ENCODE measurements at places on chromosomes 13 and 19.

- no peak for DNase-seq
These were observed 492.9 kb downstream of the KLF5 start for GRCh38 chr13:73551736-73552135.

DNA sequence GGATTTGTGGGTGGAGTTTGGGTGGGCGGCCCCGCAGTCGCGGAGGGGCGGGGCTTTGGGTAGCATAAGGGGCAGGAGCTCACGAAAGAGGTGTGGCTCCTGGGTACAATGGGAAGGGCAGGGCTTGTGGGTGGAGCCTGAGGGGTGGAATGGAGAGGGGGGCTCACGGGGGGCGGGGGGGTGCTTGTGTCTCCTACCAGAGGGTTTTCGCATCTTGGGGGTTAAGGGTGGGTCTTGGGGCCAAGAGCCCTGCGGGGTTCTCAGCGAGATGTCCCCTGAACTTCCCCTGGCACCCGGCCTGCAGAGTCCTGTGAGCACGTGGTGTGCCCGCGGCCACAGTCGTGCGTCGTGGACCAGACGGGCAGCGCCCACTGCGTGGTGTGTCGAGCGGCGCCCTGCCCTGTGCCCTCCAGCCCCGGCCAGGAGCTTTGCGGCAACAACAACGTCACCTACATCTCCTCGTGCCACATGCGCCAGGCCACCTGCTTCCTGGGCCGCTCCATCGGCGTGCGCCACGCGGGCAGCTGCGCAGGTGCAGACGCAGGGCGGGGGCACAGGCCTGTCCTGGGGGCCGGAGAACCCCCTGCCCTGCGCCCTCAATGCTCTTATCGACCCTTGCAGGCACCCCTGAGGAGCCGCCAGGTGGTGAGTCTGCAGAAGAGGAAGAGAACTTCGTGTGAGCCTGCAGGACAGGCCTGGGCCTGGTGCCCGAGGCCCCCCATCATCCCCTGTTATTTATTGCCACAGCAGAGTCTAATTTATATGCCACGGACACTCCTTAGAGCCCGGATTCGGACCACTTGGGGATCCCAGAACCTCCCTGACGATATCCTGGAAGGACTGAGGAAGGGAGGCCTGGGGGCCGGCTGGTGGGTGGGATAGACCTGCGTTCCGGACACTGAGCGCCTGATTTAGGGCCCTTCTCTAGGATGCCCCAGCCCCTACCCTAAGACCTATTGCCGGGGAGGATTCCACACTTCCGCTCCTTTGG, 5.1 kb downstream of the FSTL3 start:
- DNase-seq: no peak

- DNase-seq: peak; percentile 73
These were observed 2.8 kb downstream of the NACC1 start for GRCh38 chr19:13120817-13121216.

DNA sequence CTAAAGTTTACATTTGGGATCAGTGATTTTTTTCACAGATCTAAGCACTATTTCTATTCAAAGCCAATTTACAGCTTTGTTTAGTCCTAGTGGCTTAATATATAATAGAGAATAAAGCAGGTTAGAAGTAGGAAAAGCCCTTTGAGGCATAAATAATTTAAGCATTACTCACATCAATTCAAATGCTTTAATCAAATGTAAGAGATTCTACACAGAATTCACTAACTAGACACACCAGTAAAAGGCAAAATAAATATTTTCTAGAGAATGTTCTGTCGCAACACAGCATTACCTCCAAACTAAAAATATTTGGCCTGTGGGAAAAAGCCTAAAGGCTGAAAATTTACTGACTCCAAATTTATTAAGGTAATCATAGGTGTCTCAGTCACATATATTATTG, 31.3 kb downstream of the KCTD12 start:
- no peak for DNase-seq

DNA sequence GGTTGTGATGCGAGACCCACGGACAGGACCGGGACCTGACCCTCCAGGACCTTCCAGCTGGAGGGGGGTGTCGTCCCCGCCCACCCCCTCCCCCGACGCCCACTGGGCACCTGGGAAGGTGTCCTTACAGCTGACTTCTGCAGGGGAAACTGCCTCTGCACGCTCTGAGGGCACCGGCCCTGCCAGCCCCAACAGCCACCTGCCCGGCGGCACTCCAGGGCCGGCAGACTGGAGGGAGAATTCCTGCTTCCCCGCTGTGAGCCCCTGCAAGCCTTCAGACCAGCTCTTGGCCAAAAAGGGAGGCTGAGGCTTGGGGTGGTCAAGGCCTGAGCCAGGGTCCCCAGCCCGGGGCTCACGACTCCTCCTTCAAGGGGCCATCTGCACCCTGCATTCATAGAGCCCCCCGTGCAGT, 1.2 kb downstream of the CNN2 start:
- DNase-seq: no peak

DNA sequence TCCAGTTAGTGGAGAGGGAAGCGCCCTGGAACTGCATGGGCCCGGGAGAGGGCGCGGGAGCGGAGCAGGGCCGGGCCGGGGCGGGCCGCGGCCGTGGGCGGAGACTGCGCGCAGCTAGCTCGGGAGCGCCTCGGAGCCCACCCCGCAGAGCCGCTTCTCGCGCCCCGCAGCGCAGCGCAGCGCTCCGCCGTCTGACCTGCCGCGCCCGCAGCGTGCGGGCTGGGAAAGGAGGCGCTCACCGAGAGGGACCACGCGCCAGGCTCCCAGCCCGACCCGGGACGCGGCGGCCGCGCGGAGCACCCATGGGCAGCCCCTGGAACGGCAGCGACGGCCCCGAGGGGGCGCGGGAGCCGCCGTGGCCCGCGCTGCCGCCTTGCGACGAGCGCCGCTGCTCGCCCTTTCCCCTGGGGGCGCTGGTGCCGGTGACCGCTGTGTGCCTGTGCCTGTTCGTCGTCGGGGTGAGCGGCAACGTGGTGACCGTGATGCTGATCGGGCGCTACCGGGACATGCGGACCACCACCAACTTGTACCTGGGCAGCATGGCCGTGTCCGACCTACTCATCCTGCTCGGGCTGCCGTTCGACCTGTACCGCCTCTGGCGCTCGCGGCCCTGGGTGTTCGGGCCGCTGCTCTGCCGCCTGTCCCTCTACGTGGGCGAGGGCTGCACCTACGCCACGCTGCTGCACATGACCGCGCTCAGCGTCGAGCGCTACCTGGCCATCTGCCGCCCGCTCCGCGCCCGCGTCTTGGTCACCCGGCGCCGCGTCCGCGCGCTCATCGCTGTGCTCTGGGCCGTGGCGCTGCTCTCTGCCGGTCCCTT, at the start of gene MLNR:
TSS of gene MLNR (plus strand) at position 303 of the 820 bp plus-strand sequence. CDS start at position 303, 0 bp downstream.
- DNase-seq: no peak

DNA sequence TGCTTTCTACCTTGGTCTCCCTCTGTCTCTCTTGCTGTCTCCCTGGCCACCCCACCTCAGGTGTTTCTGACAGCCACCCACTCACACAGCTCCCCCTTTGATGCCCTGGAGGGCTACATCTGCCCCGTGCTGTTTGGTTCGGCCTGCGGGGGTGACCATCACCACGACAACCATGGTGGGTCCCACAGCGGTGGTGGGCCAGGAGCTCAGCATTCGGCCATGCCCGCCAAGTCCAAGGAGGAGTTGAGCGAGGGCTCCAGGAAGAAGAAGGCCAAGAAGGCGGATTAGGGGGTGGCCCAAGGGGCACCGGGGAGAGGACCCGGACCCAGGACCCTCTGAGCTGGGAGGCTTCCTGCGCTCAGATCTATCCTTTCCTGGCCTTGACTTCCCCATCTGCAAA, 27.1 kb downstream of the TMEM38A start:
- DNase-seq: no peak

DNA sequence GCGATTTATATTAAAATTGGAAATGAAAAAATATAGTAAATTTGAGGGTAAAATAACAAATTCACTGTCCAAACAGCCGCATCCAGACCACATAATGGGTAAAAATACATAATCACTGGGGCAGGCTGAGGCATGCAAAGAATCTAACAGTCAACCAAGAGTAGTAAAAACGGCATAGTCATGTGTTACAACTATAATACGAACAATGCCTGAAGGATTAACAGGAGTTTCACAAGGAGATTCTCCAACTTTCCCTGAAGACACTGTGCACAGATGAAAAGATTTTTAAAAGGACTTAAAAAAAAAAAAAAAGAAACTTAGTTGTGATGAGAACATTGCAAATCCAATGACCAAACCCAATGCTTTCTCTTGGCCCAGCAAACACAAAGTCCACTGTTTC, 20.4 kb upstream of the ATXN8OS start:
- no peak for DNase-seq

GRCh38 chr13:111404746-111405145, 84.3 kb downstream of the TEX29 start:
- no peak for DNase-seq
